ENCODE measurements at places on chromosomes 16 and 17.

DNA sequence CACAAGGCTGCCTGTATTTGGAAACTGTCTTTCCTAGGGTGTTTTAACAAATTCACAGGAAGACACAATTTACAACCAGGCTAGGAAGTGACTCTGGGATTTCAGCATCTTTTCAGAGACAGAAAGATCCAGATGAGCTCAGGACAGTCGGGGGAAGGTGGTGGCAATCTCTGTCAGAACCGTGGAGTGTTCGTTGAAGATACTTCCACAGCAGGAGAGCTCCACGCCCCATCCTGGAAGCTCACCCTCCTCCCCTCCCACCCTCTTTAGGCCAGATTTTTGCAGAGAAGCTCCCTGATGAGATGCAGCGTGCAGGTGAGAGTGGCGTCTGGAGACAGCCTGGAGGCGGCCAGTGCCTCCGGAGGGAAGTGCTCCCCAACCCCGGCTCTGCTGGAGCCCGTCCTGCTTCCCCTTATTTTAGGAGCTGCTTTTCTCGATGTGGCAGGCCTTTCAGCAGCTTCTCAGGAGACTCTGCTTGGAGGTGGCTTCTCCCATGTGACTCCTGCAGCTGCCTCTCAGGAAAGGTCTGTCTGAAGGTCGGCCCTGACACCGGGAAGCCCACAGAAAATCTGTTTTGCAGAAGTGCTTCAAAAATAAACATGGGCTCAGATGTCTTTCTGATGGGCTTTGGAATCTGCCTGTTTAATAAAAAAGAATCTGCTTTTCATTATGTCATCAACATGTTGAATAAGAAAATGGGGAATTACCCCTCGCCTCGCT lies 186.4 kb upstream of the CHMP6 start:
- DNase-seq: no peak

- DNase-seq: no peak
Observed at GRCh38 chr17:35543856-35544255, 6.4 kb upstream of the SLFN12L start.

GRCh38 chr16:64144617-64145016 lies 977.2 kb downstream of the CDH11 start:
- no peak for DNase-seq

DNA sequence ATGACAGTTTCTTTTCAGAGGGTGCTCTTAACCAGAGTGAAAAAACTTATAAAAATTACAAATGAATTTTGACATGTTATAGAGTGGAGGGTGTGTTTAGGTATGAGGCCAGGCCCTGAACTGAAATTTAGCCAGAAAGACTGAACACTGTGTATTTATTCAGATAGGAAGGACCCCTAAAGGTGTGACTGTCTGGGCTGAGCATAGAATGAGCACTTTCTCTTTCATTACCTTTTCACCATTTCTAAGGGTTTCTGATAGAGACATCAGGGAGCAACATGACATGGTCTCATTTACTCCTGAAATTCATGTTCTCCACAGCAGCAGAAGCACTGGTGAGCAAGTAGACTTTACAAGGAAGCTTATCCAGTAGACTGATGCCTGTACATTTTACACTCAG lies 32.9 kb downstream of the MRTFB start:
- DNase-seq: no peak

DNA sequence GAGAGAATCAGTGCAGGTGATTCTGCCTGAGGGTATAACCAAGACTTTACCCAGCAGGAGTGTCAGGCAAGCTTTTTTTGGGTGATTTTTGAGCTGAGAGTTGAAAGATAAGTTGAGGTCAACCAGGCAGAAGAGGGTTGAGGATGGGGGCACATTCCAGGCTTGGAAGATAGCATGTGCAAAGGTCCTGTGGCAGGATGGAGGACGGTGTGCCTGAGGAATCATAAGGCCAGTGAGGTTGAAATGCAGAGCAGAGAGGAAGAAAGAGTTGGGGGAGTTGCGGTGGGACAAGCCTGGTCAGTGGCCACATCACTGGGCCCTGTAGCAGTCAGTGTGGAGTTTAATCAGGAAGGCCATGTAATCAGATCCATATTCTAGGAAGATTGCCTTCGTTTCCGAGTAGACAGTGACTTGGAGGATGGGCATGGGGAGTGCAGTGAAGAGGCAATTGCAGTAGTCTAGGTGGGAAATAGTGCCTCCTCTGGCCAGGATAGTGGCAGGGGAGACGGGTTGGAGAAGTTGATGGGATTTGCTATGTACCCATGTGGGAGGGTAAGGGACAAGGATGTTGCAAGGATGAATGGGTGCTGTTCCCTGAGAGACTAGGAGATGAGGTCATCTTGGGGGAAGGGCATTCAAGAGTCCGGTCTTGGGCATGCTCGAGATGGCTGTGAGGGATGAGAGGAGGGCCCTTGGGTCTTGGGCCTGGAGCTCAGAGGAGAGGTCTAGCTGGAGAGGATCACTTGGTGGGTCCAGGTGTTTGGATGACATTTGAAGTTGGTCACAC lies 3.9 kb downstream of the PLEKHG4 start:
- no peak for DNase-seq

- no peak for DNase-seq
Observed at GRCh38 chr16:89417352-89417751, 73.0 kb downstream of the ANKRD11 start.

- no peak for DNase-seq
Observed at GRCh38 chr17:27376637-27377547, 79.4 kb upstream of the KSR1 start.

DNA sequence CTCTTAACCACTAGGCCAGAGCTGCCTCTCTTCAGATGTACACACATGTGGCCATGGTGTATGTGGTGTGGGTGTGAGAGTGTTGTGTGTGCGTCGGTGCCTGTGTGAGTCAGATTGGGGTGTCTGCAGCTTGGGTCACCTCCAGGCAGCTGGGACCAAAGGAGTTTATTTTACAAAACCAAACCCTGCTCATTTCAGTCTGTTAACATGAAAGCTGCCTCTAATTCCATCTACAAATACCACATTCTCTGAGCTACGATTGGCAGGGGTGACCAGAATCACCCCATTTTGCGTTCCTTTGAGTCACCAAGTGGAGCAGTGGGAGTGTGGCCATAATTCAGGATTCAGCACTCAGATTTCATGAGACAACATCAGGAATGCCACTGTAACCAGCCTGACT lies 105.3 kb downstream of the IRX5 start:
- DNase-seq: no peak

- DNase-seq: no peak
Observed at GRCh38 chr17:8712698-8713097, 31.9 kb downstream of the CCDC42 start.

- DNase-seq: no peak
Observed at GRCh38 chr16:83351846-83352245, 455.9 kb upstream of the HSBP1 start.

- DNase-seq: no peak
Observed at GRCh38 chr17:15482476-15482875, 15.1 kb upstream of the CDRT4 start.

DNA sequence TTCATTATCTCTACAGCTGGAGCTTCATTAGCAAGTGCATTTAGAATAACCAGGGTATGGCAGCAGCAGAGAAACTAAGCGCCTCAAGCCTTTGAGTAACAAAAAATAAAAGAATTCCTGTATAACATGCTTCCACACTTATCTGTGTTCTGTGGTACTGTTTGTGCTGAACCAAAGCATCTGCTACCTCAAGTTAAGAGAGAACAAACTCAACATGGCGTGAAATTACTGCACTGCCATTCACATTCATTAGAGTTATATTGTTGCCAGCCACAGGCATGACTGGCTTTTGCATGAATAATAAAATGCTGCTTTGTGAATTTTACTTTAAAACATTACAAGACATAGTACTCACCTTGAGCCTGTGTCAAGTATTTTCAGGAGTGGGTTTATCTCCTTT lies 76.6 kb downstream of the NLK start:
- no peak for DNase-seq

DNA sequence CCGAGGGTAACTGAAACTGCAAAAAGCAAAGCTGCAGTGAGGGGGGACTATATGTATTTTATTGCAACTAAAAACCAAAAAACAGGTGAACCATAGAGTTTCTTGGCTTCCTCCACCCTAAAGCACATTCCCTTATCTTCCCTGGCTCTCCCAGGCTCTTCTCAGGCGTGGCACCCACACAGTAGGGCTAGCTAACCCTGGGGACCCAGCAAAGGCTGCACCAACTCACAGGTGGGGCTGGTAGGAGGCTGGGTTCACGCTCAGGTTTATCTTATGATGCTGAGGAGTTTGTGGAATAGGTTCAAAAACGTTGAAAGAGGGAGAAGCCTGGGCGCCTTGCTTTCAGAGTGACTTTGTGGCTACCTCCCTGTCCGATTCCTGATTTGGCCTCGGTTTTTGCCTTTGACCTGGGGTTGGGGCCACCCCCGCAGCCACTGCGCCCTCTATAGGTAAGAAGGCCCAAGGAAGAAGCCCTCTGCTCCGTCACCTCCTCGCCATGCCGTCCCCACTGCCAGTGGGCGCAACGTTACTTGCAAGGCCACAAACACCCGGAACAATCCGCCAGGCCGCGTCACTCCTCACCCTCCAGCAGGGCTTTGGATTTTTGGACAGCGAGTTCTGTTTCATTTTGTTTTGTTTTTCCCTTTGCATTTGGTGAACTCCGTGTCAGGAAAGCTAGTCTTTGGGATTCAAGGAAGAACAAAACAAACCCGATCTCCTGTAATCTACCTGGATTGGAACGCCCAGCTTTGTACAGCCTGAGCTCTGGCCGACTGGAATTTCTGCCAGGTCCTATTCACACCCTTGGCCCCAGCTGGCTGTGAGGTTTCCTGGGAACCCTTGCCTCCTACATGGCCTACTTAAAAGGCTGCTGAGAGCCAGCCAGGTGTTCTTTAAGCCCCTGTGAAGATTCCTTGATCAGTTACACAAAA lies 60.8 kb downstream of the TBC1D16 start:
- DNase-seq: no peak

- DNase-seq: no peak
Observed at GRCh38 chr17:33401249-33401648, 108.2 kb upstream of the ASIC2 start.

Data from stimulated activated naive CD4-positive, alpha-beta T cell treated with Interleukin-2 at 50 U/mL for 16 hours (primary cell).